ENCODE measurements at places on chromosomes 2 and 18. TPM values are rescaled to one million over a fixed set of nuclear protein-coding genes. Genes with fewer than 3 reads are reported as not detected.

DNA sequence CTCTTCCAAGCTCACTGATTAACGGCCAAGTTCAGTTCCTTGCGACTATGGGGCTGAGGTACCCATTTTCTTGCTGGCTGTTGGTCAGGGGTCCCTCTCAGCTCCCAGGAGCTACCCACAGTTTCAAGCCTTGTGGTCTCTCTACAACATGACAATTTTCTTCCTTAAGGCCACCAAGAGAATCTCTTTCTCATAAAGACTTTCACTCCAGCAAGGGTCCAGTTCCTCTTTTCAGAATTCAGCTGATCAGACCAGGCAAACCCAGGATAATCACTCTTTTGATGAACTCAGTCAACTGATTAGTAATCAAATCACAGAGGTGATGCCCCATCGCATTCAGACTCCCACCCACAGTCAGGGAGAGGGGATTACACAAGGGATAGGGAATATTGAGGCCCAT, 129.7 kb downstream of the IRS1 start:
- DNase-seq, result no peak

GRCh38 chr18:36608107-36608506, 220.7 kb downstream of the TPGS2 start:
- peak; percentile 8 for DNase-seq

DNA sequence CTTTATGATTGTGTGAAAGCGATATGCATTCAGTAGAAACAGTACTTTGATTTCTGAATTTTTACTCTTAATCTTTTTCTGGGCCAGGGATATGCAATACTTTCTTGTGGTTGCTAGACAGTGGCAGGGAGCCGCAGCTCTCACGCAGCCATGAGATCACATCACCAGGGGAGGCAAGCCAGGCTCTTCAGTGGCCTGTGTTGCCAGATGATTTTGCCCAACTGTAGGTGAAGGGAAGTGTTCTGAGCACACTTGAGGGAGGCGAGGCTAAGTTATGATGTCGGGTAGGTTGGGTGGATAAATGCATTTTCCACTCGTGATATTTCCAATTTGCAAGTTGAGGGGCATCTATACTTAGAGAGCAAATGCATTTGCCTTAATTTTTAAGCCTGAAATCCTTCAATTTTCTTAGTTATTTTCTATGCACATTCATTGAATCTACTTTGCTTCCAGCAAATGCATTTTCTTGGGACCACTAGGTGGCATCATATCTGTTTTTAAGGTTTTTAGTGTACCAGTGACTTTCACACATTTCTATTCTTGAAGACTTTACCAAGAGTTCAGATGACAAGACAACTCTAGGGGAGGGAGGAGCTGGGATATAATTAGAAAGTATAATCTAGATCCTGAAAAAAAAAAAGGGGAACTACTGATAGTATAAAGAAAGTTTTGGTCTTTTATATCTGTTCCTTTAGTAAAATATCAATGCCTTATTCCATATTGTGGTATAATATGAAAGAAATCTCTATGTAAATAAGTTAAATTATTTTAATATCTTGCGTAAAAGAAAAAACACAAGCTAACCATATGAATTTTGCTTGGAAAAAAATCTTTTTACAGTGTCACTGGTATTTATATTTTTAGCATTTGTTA, 643.3 kb downstream of the SOCS6 start:
- DNase-seq, result peak; percentile 12

DNA sequence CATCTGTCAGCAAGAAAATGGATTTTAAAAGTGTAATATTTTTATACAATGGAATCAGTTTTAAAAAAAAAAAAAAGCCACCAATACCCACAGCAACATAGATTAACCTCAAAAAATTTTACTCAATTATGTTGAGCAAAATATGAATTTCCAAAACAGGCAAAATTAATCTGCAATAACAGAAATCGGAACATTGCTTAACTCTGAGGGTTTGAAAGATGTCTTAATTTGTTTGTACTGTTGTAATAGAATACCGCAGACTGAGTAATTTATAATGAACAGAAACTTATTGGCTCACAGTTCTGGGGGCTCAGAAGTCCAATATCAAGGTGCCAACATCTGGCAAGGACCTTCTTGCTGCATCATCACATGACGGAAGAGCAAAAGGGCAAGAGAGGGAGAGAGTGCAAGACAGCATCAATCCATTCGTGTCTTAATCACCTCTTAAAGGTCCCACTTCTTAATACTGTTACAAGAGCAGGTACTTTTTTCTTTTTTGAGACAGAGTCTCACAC, 31.8 kb upstream of the TNFAIP6 start:
- no peak for DNase-seq

- no peak for DNase-seq
Observed at GRCh38 chr18:31657823-31658669, 26.3 kb downstream of the B4GALT6 start.

- DNase-seq, result no peak
Observed at GRCh38 chr2:148602885-148603561, 41.5 kb upstream of the EPC2 start.

- no peak for DNase-seq
Observed at GRCh38 chr2:158714420-158714819, 80.7 kb upstream of the DAPL1 start.

GRCh38 chr2:166156985-166157490, 29.2 kb upstream of the SCN1A start:
- no peak for DNase-seq

- DNase-seq, result peak; percentile 9
Observed at GRCh38 chr2:238320648-238321281, 447 bp downstream of the TRAF3IP1 start.

GRCh38 chr2:111679202-111679601, 204.8 kb downstream of the ANAPC1 start:
- peak; percentile 53 for DNase-seq

DNA sequence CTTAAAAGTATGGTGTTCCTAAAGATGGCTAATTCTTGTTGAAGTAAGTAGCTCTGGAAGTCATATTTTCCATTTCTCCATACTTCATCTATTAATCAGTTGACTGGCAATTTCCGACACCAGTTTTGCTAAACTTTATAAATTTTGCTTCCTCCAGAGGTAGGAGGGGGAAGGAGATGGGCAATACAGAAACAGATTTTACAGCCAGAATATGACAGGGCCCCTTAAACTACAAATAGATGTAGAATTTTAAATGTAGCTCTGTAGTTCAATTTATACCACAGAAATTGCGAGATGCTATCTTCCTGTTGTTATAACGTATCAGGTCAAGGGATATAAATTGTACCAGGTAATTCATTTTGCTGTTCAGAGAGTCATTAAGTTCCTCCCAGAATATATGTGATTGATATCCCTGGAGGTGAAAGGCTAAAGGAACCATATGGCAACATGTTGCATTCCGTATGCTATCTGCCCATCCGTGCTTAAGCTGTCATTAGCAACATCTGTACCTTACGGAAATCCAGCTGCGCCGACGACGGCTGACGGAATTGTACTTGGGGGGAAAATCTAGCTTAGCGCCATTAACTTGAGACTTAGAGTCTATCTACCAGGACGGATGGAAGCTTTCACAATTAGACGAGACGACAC, 8.4 kb upstream of the NR4A2 start:
- DNase-seq, result no peak

DNA sequence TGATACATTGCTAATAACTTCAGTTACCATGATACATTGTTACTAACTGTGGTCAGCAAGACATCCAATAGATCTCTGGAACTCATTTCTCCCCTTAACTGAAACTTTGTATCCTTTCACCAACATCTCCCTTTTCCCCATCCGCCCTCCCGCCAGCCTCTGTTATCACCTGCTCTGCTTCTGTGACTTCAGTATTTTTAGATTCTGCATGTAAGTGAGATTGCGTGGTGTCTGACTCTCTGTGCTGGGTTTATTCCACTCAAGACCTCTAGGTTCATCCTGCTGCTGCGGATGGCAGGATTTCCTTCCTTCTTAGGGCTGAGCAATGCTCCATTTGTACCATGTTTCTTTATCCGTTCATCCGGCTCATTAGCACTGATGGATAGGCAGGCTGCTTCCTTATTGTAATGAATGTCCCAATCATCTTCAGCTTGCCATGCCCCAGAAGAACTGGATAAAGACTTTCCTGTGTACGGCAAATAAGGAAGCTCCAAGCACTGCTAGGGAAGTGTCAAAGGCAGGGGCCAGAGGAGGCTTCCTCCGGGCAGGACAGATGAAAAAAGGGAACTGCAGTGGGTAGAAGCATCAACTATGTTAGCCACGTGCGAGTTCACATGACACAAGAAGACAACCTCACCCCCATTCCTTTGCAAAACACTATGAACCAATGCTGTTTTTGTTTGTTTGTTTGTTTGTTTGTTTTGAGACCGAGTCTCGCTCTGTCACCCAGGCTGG, 113.4 kb downstream of the EIPR1 start:
- no peak for DNase-seq

DNA sequence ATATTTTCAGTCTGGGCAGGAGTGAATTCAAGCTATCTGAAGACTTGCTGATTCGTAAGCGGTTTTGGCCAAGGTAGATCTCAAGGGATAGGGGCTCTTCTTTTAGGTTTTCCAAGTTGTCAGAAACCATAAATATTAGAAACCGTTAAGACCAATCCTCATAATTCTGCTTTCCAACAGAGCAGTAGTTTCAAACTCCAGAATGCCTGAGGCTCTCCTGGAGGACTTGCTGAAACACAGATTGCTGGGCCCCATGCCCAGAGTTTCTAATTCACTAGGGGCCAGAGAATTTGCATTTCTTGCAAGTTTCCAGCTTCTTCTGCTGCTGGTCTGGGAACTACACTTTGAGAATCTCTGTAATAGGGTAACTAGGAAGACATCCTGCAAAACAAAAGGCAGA, 1855.7 kb upstream of the CELF4 start:
- DNase-seq, result no peak

DNA sequence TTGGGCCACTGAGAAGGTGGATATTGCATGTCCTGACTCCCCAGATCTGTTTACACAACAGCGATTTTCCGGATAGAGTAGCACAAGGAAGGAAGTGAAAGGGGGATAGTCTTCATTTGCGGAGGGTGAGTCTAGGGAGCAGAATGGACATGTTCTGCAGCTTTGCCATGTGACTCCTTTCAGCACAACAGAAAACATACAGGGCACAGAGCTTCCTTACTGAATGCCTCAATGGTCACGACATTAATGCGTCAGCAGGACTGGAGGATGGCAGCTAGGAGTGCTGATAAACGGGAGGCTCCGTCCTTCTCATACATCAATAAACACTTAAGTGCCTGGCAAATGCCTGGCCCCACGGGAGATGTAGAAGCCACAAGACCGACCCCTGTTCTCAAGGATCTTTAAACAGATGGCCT, 163.0 kb downstream of the FAM210A start:
- DNase-seq, result no peak

- peak; percentile 18 for DNase-seq
Observed at GRCh38 chr2:178296394-178297090, 102.2 kb downstream of the OSBPL6 start.

DNA sequence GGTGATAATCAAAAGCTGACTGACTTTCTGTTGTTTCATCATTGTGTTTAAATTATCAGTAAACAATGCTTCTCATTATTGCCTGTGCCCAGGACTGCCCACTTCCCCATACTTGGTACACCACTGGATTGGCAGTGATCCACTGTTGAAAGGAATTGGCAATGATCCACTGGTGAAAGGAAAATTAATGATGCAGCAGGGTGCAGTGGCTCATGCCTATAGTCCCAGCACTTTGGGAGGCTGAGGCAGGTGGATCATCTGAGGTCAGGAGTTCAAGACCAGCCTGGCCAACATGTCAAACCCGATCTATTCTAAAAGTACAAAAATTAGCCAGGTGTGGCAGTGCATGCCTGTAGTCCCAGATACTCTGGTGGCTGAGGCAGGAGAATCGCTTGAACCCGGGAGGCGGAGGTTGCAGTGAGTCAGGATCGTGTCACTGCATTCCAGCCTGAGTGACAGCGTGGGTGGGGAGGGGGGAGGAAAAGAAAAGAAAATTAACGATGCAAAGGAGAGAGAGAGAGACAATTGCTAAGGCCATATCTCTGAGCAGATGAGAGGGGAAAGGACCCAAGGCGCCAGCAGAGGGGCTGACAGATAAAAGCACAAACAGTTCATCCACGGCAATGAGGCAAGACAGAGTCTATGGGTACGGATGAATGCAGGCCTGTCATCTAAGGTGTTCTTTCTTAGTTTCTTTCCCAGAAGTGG, 10.2 kb upstream of the GTF2A1L start:
- DNase-seq, result peak; percentile 77

GRCh38 chr2:203790134-203790852, 77.3 kb upstream of the CTLA4 start:
- DNase-seq, result no peak

GRCh38 chr2:96940001-96940615, 46.3 kb downstream of the FAM178B start:
- DNase-seq, result no peak

GRCh38 chr2:21258082-21258481, 134.3 kb downstream of the TDRD15 start:
- no peak for DNase-seq

DNA sequence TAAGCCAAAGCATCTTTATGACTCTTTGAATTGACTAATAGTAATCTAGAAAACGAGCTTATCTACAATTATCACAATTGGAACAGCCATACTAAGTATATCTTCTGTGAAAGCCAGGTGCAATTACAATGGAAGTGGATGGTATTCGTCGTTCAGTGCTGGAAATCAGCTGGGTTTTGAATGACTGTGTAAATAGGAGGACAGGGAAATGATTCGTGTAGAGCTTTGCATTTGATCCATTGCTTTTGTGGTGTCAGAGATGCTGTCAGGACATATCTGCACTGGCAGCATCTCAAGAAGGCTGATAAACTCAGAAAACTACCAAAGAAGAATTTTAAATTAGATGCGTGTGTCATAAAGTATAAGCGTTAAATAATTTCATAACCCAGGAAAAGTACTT, 187.1 kb downstream of the ZNF407 start:
- no peak for DNase-seq

DNA sequence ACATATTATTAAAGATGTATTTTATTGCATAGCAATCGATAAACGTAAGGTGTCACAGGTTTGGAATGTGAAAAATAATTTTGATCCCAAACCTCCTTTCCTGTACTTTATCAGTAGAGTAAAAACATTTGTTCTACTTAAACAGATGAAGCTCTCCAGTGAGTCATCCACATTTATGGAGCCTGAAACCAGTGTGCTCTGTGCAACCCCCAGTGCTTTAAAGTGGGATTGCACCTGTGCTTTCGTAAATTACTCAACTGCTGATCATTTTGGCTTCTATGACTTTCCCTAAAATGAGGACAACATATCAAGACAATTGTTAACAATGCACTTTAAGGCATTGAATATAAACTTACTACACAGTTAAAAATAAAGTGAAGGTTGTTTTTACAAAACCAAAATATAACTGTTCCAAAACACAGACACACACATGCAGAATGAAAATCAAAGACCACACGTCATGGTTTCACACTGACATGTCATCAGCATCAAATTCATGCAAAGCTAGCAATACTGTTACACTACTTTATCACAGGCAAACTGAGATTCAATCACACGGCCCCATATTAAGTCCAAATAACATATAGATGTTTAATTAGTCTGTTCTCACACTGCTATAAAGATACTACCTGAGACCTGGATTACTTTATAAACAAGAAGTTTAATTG, 9.7 kb downstream of the TMEM18 start:
- DNase-seq, result peak; percentile 65

SIX2 gene
- 0.37 TPM for total RNA-seq

MERTK gene
- not detected for total RNA-seq

EPB41L3 gene
- total RNA-seq, result 2.7 TPM

SCYGR5 gene
- total RNA-seq, result not detected

FOXD4L1 gene
- total RNA-seq, result 0.07 TPM

EVX2 gene
- not detected for total RNA-seq

CDKL4 gene
- total RNA-seq, result not detected

TCF7L1 gene
- total RNA-seq, result 0.05 TPM

COLEC12 gene
- 39.2 TPM for total RNA-seq

MALL gene
- 42.0 TPM for total RNA-seq
